H1 (cell line): ENCODE measurements at places on chromosomes 1 and 21. TPM values are rescaled to one million over a fixed set of nuclear protein-coding genes. Genes with fewer than 3 reads are reported as not detected.

GRCh38 chr1:108584428-108584856 lies 24.5 kb downstream of the EEIG2 start:
- no peak for DNase-seq

DNA sequence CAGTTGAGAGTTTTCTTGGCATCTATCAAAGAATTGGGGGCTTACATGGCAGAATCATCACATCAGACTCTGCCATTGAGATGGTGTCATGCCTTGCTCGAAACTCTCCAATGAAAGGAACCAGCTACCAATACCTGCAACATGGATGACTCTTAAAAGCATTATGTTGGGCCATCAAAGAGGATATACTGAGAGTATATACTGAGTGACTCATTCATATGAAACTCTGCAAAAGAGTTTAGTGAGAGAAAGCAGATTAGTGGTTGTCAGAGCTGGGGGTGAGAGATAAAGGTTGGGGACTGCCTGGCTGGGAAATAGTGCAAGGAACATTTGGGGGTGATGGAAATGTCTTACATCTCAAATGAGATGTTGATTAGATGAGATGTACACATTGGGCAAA lies 14.7 kb upstream of the HMGB4 start:
- DNase-seq, result no peak

DNA sequence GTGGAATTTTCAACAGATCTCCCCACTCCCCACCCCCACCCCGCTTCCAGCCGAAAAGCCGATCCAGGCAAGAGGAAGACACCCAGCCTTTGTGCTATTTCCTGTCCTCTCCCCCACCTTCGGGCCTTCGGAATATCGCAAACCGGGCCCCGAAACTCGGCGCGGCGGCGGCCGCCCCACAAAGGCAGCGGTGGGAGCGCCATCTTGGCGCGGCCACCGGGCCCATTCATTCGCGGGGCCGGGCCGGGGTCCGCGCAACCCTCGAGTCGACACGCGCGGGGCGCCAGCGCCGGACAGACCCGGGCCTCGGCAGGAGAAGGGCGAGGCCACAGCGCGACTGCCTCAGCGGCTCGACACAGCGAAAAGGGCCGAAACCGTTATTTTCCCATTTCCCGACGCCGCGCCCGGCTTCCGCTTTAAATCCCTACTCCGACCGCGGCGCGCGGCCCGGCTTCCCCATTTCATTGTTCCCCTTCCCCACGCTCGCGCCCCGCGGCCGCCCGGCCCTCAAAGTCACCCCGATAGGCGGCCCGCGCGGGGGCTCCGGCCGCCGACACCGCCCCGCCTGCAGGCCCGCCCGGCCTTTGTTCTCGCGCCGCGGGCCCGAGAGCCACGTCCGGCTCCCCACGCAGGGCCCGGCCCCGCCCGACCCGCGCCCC lies 911 bp downstream of the GNB1 start:
- no peak for DNase-seq

The RNU1-3 gene
- 1,303 and 1,497 TPM in 2 replicates for total RNA-seq

- DNase-seq, result peak; percentile 59
Measured at GRCh38 chr1:41286486-41286885, 44.4 kb upstream of the SCMH1 start.

The MPL gene
- total RNA-seq, result not detected in 2 replicates

GRCh38 chr1:147897029-147897752 lies 5.4 kb upstream of the GJA8 start:
- no peak for DNase-seq

DNA sequence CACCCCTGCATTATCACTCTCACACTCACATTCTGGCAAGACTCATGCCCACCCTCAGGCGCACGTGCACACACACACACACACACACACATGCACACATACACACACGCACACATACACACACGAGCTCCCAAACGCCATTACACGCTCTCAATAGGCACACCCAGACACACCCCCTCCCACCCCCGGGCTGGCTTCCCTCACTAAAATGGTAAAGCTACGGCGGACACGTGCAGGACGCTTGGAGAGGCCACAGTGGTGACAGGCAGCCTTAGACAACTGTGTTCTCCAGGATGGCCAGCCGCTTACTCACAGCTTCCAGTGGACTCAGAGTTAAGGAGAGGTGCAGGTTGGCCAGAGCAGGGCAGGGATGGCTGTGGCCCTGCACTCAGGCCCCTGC lies 10.1 kb downstream of the MATN1 start:
- DNase-seq, result no peak

The KRTAP10-9 gene
- total RNA-seq, result not detected in 2 replicates

The TRIM45 gene
- 15.6 and 16.7 TPM in 2 replicates for total RNA-seq

- DNase-seq, result no peak
Measured at GRCh38 chr1:225735252-225736149, 42.1 kb upstream of the SRP9 start.

DNA sequence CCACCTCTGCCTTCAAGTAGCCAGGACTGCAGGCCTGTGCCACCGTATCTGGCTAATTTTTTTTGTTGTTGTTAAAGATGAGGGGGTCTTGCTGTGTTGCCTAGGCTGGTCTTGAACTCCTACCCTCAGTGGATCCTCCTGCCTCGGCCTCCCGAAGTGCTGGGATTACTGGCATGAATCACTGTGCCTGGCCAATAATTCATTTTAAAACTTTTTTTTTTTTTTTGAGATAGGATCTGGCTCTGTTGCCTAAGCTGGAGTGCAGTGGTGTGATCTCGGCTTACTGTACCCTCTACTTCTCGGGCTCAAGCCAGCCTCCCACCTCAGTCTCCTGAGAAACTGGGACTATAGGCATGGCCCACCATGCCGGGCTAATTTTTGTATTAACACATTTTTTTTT lies 3.5 kb downstream of the CDC73 start:
- DNase-seq, result no peak

DNA sequence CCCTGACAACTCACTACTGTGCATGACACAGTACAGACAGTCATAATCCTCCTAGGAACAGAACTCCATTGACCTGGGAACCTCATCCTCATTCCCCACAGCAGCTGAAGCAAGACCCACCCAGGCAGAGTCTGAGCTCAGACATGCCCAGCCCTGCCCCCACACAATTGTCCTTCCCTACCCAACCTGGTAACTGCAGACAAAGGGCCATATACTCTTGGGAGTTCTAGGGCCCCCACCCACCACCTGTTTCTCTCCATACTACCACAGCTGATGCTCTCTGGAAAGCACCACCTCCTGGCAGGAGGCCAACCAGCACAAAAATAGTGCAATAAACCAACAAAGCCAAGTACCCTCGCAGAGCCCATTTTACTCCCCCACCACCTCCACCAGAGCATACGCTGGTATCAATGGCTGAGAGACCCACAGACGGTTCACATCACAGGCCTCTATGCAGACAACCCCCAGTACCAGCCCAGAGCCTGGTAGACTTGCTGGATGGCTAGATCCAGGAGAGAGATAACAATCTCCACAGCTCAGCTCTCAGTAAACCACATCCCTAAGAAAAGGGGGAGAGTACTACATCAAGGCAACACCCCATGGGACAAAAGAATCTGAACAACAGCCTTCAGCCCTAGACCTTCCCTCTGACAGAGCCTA lies 159.7 kb upstream of the CXADR start:
- no peak for DNase-seq

- no peak for DNase-seq
Measured at GRCh38 chr1:65075123-65075976, 72.7 kb upstream of the AK4 start.

The PDPN gene
- 169 and 182 TPM in 2 replicates for total RNA-seq

The DIPK1A gene
- total RNA-seq, result 4.8 and 5.0 TPM in 2 replicates

- DNase-seq, result no peak
Measured at GRCh38 chr1:206686478-206687249, 2.0 kb downstream of the MAPKAPK2 start.

- no peak for DNase-seq
Measured at GRCh38 chr1:170369417-170369816, 162.5 kb upstream of the GORAB start.

- no peak for DNase-seq
Measured at GRCh38 chr1:202107321-202107761, 15.4 kb upstream of the GPR37L1 start.

DNA sequence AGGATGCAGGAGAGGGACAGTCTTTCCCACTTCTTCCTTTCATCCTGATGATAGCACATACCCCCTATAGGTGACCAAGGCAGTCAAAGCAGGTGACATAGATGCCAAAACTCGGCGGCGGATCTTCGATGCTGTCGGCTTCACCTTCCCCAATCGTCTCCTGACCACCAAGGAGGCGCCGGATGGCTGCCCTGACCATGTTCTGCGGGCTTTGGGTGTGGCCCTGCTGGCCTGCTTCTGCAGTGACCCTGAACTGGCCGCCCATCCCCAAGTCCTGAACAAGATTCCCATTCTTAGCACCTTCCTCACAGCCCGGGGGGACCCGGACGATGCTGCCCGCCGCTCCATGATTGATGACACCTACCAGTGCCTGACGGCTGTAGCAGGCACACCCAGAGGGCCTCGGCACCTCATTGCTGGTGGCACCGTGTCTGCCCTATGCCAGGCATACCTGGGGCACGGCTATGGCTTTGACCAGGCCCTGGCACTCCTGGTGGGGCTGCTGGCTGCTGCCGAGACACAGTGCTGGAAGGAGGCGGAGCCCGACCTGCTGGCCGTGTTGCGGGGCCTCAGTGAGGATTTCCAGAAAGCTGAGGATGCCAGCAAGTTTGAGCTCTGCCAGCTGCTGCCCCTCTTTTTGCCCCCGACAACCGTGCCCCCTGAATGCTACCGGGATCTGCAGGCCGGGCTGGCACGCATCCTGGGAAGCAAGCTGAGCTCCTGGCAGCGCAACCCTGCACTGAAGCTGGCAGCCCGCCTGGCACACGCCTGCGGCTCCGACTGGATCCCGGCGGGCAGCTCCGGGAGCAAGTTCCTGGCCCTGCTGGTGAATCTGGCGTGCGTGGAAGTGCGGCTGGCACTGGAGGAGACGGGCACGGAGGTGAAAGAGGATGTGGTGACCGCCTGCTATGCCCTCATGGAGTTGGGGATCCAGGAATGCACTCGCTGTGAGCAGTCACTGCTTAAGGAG lies 2.9 kb downstream of the NCDN start:
- DNase-seq, result no peak

- no peak for DNase-seq
Measured at GRCh38 chr1:164718821-164719220, 159.8 kb downstream of the PBX1 start.

- no peak for DNase-seq
Measured at GRCh38 chr1:225765982-225766674, 11.5 kb upstream of the SRP9 start.

- no peak for DNase-seq
Measured at GRCh38 chr1:115189814-115190539, 100.7 kb upstream of the TSPAN2 start.

The VWA5B1 gene
- total RNA-seq, result 0.78 and 2.3 TPM in 2 replicates

- DNase-seq, result no peak
Measured at GRCh38 chr1:23804183-23804835, 3.8 kb upstream of the GALE start.

The FRRS1 gene
- total RNA-seq, result 5.6 and 6.5 TPM in 2 replicates

GRCh38 chr1:184049291-184049690 lies 2.2 kb upstream of the TSEN15 start:
- no peak for DNase-seq

The STUM gene
- total RNA-seq, result 1.2 and 1.3 TPM in 2 replicates

The DNAH14 gene
- 40.7 and 47.0 TPM in 2 replicates for total RNA-seq

DNA sequence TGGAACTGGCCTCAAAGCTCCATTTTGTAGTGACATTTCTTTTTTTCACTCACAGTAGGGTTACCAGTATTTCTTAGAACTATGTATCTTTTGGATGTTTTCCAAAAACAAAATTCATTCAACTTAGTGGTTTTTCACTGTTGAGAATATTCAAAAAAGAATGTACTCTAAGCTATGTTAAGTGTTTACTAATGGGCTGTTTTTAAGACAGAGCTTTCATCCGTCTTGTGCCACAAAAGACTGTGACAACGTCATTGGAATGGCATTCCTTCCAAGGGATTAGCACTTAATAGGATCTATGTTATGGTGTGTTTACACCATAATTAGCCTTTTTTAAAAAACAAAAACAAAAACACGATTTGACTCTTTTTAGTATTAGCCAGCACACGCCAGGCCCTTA lies 66.8 kb downstream of the TTC3 start:
- DNase-seq, result no peak

GRCh38 chr1:168552961-168553360 lies 9.2 kb upstream of the XCL2 start:
- no peak for DNase-seq

DNA sequence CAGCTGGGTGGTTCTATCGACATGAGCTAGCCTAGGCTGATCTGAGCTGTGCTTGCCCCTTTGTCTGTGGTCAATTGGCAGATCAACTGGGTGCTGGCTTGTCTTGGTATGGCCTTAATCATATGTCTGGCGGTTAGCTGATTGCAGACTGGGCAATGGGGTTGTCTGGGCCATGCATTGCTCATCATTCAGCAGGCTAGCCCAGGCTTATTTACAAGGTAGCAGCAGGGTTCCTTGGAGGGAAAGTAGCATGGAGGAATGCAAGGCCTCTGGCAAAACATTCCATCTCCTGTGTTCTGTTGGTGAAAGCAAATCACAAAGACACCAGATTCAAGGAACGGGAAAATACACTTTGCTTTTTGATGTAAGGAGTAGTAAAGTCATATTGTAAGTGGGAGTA lies 84.0 kb upstream of the IVNS1ABP start:
- DNase-seq, result peak; percentile 47

DNA sequence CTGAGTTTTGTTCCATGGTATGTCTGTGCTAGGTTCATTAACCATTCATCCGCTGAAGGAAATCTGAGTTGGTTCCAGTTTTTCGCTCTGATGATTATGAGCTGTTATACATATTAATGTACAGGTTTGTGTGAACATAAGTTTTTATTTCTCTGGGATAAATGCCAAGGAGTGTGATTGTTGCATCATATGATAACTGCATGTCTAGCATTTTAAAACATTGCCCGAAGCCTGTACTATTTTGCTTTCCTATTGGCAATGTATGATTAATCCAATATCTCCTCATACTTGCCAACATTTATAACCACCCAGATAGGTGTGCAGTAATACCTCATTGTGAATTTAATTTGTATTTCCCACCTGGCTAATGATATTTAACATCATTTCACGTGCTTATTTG lies 322.7 kb downstream of the ZNF326 start:
- DNase-seq, result no peak

GRCh38 chr1:226181996-226182714 lies 4.4 kb downstream of the ACBD3 start:
- DNase-seq, result no peak

- no peak for DNase-seq
Measured at GRCh38 chr1:17304826-17305175, 3.2 kb upstream of the PADI4 start.
